ENCODE measurements at places on chromosomes 7 and 10. TPM values are rescaled to one million over a fixed set of nuclear protein-coding genes. Genes with fewer than 3 reads are reported as not detected.

- no peak for DNase-seq
These were observed 22.7 kb upstream of the MKRN1 start for GRCh38 chr7:140501966-140502365.

- DNase-seq: no peak
These were observed 5.7 kb downstream of the ARL5B start for GRCh38 chr10:18664841-18665478.

DNA sequence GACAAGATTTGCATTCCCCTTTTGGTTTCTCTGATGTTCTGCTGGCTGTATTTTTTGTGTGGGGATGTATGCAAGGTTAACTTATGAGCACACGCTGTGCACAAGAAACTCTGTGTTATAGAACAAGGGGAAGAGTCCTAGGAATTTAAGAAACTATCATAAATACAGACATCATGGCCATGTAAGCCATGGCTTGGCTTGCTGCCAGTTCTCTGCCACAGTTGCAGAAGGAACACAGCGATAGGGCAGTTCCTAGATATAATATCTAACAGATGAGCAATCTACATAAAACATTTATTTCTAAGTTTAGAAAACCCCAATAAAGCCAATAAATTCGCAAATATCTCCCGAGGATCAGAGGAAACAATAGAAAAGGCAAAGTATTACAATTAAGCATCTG lies 153.3 kb downstream of the LRRTM3 start:
- DNase-seq: no peak

GRCh38 chr10:86654411-86655172 lies at the start of gene OPN4:
OPN4 (plus strand) TSS chr10:86654547; CDS start chr10:86654784, 237 bp downstream.
- DNase-seq: no peak

GRCh38 chr7:122549578-122549977 lies 149.3 kb downstream of the RNF133 start:
- no peak for DNase-seq

- peak; percentile 65 for DNase-seq
These were observed 1.9 kb upstream of the NDUFB2 start for GRCh38 chr7:140694592-140694991.

- no peak for DNase-seq
These were observed 143.0 kb downstream of the RSU1 start for GRCh38 chr10:16674147-16674703.

- DNase-seq: no peak
These were observed 131.4 kb upstream of the AGR3 start for GRCh38 chr7:17013204-17013603.

DNA sequence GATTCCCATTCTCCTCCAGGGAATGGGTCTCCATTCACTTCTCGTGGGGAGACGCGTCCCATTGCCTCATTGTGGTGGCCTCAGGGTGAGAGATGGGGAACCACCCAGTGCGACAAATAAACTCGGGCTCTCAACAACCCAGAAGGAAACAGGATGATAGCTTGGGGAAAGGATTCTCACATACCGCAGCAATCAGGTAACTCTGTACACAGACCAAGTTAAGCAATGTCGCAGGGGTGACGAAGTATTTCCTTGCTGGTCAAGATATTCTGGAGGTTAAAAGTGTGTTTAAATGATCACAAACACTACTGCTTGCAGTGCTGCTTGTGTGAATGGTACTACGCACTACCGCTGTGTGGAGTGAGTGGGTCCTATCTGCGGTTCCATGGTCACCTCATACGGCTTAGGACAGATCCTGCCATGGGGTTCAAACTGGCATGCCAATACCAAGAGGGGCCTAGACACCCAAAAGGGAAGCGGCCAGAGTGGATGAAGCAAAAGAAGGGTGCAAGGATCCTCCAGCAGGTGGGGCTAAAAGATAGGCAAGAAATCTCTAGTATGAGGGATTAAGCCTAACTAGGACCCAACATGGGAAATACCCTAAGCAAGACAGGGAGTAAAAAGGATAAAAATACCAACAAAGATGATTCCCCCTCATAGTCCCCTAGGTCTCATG lies 143.8 kb upstream of the TMEM106B start:
- no peak for DNase-seq

GRCh38 chr7:108094933-108095710 lies 35.0 kb downstream of the LAMB4 start:
- DNase-seq: no peak

DNA sequence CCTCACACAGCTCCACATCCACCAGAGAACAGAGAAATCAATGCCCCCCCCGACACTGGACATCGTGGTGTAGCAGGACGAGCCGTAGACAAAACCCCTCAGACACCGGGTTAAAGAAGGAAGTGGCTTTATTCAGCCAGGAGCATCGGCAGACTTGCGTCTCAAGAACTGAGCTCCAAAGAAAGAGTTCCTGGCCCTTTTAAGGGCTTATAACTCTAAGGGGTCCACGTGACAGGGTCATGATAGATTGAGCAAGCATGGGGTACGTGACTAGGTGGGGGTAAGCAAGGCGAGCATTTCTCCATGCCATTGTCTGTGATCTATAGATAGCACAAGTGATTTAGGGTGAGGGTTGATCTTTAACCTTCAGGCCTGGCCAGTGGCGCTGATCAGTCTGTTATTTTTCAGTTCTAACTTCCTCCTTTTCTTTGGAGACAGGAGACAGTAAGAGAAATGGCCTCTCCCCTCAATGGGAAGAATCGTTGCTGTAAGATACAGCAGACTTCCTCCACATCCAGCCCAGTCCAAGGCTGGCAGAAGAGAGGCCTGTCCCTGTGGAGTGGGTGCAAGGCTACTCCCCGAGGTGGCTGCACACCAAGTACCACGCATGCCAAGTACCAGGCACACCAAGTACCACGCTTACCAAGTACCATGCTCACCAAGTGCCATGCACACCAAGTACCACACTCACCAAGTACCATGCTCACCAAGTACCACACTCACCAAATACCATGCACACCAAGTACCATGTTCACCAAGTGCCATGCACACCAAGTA lies 19.5 kb upstream of the PPP2R2D start:
- DNase-seq: no peak

DNA sequence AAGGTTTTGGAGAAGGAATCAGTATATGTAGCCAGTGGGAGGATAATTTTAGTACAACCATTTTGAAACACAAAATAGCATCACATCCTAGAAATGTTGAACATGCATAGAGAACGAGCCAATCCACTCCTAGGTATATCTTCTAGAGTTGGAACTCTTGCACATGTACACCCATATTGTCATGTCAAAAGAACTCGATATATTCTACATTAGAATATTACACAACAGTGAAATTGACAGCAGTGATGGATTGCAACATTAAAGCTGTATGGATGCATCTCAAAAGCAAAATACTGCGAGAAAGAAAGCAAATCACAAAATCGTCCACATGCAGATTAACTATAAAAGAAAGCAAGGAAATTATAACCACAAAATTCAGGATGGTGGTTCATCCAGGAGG lies 159.3 kb upstream of the NEBL start:
- DNase-seq: no peak

Gene FAS
- 8.8 TPM for total RNA-seq

Gene MET
- 55.4 TPM for total RNA-seq

Gene VCL
- total RNA-seq: 338 TPM

Gene NOC3L
- total RNA-seq: 15.5 TPM

Gene TAS2R4
- 2.2 TPM for total RNA-seq

All from osteocyte (in vitro differentiated cells).